Spinal cord (tissue), 10 donors: ENCODE measurements at places on chromosomes 6 and 20.
A peak's percentile ranks its signal among the peaks of the same experiment; 100 is the strongest.

- no peak overlapping the region for H3K27ac ChIP-seq
- H3K4me1 ChIP-seq = peaks cover 7% of the 10 kb centered on the region
- no peak for DNase-seq
- no peaks in the 10 kb centered on the region for H3K27me3 ChIP-seq
Measured at GRCh38 chr20:24622856-24623255, 153.4 kb downstream of the SYNDIG1 start.

DNA sequence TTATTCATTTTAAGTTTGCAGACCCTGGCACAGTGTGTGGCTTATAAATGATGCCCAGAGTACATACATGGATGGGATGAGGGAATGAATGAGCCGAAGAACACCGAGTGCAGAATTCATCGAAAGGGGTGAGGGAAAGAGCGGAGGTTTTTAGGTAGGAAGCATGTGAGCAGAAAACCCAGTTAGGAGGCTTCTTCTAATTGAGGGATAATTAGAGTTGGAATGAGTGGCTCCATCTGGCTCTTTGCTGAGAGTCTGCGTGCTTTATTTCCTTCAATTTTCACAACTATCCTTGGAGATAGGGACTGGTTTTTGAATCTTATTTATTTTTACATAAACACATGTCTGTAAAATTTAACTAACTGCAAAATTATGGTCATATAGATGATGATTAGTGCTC is 150.7 kb downstream of the DOK5 start:
- no peak overlapping the region for H3K4me3 ChIP-seq
- H3K27me3 ChIP-seq = no peaks in the 10 kb centered on the region
- H3K4me1 ChIP-seq = peaks cover 32% of the 10 kb centered on the region
- H3K27ac ChIP-seq = peak overlapping the region; percentile 85
- DNase-seq = no peak

- no peaks in the 10 kb centered on the region for H3K36me3 ChIP-seq
- peaks cover 4% of the 10 kb centered on the region for H3K4me1 ChIP-seq
- no peak overlapping the region for H3K4me3 ChIP-seq
- DNase-seq = no peak
- H3K27ac ChIP-seq = no peak overlapping the region
Measured at GRCh38 chr6:144320741-144321140, 35.6 kb downstream of the UTRN start.

DNA sequence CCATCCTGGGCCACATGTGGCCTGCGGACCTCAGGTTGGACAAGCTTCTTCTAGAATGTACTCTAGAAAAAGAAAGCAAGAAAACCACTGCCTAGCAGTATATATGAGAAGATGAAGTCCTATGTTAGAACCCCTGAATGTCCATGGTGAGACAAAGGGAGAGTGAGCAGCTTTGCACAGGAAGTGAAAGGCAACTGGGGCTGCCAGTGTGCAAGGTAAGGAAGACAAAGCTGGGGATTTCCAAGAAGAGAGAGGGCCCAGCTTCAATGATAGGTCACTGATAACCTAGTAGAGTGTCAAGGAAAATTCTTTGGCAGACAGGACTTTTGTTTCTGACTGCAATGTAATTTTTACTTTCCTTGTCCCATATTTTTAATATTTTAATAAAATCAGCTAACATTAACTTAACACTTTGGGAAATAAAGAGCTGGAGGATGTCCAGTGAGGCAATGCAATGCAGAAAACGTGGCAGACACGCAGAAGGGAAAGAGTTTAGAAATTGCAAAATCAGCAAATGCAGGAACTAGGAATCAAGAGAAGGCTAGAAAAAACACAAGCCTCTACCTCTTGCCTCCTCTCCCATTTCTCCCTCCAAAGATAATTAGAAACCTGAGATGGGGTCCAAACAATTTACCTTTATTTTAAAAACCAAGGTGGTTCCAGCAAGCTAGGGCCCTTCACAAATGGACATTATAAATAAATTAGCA is 47.4 kb downstream of the CYP39A1 start:
- no peaks in the 10 kb centered on the region for H3K27me3 ChIP-seq
- no peak overlapping the region for H3K4me3 ChIP-seq
- no peaks in the 10 kb centered on the region for H3K36me3 ChIP-seq
- H3K27ac ChIP-seq = no peak overlapping the region
- no peaks in the 10 kb centered on the region for H3K4me1 ChIP-seq

GRCh38 chr6:35919085-35919826 is 1.6 kb downstream of the SRPK1 start:
- H3K27me3 ChIP-seq = no peaks in the 10 kb centered on the region
- no peak for DNase-seq
- no peak overlapping the region for H3K27ac ChIP-seq
- H3K4me1 ChIP-seq = peaks cover 10% of the 10 kb centered on the region

GRCh38 chr6:7445885-7446461 is 56.4 kb downstream of the RIOK1 start:
- H3K36me3 ChIP-seq = no peaks in the 10 kb centered on the region
- no peak overlapping the region for H3K27ac ChIP-seq
- H3K4me1 ChIP-seq = peaks cover 4% of the 10 kb centered on the region

- peaks cover 19% of the 10 kb centered on the region for H3K4me1 ChIP-seq
- no peaks in the 10 kb centered on the region for H3K27me3 ChIP-seq
- H3K27ac ChIP-seq = peak overlapping the region; percentile 79
- no peak overlapping the region for H3K4me3 ChIP-seq
- H3K36me3 ChIP-seq = no peaks in the 10 kb centered on the region
Measured at GRCh38 chr20:46708172-46708860, 1.1 kb upstream of the SLC2A10 start.

GRCh38 chr6:5192135-5192794 is 68.5 kb downstream of the LYRM4 start:
- DNase-seq = no peak
- no peaks in the 10 kb centered on the region for H3K27me3 ChIP-seq
- H3K27ac ChIP-seq = no peak overlapping the region
- no peak overlapping the region for H3K4me3 ChIP-seq
- no peaks in the 10 kb centered on the region for H3K36me3 ChIP-seq

DNA sequence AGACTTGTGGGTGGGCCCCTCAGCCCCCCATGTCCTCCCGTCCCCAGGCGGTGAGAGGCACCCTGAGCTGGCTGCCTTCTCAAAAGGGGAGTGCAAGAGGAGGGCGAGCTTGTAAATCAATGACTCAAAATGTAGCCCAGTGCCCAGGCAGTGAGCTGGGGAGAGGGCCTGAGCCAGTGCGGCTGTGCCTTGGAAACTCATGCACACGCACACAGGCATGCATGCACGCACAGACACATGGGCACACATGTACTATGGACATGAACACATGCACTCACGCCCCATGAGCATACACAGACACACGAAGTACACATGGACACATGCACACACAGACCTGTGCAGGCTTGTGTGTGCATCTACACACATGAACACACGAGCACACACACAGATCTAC is 133.5 kb downstream of the TAF4 start:
- H3K4me1 ChIP-seq = peaks cover 5% of the 10 kb centered on the region
- no peak for DNase-seq
- peaks cover 72% of the 10 kb centered on the region for H3K36me3 ChIP-seq
- no peaks in the 10 kb centered on the region for H3K27me3 ChIP-seq
- H3K4me3 ChIP-seq = no peak overlapping the region

- H3K4me3 ChIP-seq = no peak overlapping the region
- DNase-seq = no peak
- H3K4me1 ChIP-seq = peaks cover 8% of the 10 kb centered on the region
- H3K27ac ChIP-seq = no peak overlapping the region
- no peaks in the 10 kb centered on the region for H3K27me3 ChIP-seq
Measured at GRCh38 chr6:474453-475185, 83.1 kb downstream of the IRF4 start.
